Tibial nerve (tissue), 4 donors: ENCODE measurements at places on chromosomes 3 and 15. TPM values are rescaled to one million over a fixed set of nuclear protein-coding genes. Genes with fewer than 3 reads are reported as not detected.

Gene IQCF5
- not detected for total RNA-seq

Gene OR5K2
- not detected for total RNA-seq

Gene MAGEL2
- 0.22 TPM for total RNA-seq

DNA sequence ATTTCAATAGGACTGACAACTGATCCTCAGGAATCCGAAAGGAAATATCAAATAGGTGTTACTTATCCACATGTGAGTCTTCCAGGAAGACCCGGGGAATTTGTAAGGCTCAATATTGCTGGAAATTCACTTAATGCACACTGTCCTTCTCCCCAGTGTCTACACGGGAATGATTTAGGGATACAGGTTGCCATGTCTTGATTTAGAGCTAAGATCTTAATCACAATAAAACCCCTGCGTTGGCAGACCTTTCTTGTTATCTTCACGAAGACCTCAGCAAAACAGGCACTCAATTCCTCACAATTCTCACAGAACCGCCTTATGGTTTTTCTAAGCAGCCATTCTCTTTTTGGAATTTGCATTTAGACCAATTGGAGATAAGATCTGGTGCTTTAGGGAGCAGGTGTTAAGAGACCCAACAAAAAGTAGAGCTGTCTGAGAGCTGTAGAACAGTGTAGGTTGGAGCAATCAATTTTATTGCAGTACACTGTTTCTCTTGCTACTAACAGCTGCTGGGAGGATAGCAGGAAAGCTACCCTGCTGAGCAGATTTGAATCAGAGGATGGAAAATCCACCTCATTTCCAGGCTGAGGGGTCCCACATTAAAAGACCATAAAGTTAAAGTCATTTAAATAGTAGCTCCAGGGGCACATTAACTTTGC, 925.7 kb downstream of the EPHA3 start:
- no peak for DNase-seq

DNA sequence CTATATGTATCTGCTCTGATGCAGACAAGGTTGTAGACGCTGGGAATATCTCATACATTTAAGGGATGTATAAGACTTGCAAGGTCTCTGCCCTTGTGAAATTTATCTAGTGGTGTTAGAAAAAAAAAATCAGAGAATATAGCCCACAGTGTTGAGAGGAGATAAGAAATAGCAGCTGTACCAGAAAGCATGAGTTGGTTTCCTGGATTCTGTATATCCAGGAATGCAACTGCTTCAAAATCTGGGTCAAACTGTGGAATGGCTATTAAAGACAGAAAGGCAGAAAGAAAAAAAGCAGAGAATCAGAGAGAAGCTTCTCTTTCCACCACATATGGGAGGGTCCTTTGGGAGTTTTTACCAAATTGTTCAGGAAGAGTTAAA, 1.5 kb upstream of the TMEM212 start:
- DNase-seq = no peak

GRCh38 chr15:46059921-46060594, 425.2 kb downstream of the SQOR start:
- no peak for DNase-seq

- DNase-seq = no peak
These were observed 396.0 kb upstream of the THBS1 start for GRCh38 chr15:39184701-39185390.

GRCh38 chr15:29097971-29098370, 171.7 kb downstream of the NSMCE3 start:
- DNase-seq = no peak

GRCh38 chr15:40377606-40378005, 4.9 kb upstream of the KNSTRN start:
- no peak for DNase-seq

GRCh38 chr3:37174532-37175126, at the start of gene LRRFIP2:
LRRFIP2 (minus strand) TSS chr3:37174582; CDS start chr3:37148983, 25,599 bp downstream.
- no peak for DNase-seq

DNA sequence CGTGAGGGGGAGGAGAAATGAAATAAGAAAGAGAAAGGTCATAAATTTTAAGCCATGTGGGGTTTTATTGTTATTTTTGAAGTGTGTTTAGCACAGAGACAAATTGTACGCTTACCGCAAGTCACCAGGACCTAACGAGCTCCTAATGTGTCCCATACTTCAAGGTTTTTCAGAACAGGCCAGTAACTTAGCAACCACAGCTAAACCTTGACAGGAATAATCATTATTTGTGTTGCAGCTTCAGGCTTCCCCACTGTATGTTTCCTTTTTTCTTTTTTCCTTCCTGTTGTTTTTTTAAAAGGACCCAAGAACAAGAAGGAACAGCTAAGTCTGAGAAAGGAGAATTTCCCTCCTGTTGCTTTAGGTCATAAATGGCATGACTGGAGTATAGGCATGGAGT, 160.8 kb downstream of the TUSC7 start:
- no peak for DNase-seq

GRCh38 chr15:44718927-44719292, 7.6 kb downstream of the B2M start:
- no peak for DNase-seq

DNA sequence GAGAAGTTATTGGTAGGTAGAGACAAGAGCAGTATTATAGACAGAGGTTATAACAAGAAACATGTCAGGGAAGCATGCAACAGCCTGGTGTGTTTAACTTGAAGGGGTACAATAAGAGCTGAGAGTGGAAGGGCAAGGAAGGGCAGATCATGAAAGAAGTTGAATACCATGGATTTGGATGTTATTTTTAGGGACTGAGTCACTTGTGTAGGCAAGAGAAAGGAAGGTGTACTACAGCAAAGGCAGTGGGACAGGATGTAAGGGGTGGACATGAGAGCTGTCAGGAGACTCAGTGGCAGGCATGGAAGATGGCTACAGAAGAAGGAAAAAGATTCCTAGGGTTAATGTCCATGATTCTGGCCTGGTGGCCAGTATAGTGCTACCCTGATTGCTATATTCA, 66.4 kb downstream of the TFG start:
- no peak for DNase-seq

GRCh38 chr15:65333856-65334255, 29.4 kb downstream of the RNU5B-1 start:
- no peak for DNase-seq

- DNase-seq = no peak
These were observed 27.8 kb downstream of the DCAF1 start for GRCh38 chr3:51471775-51472652.
